ENCODE measurements at places on chromosomes 4 and X.

DNA sequence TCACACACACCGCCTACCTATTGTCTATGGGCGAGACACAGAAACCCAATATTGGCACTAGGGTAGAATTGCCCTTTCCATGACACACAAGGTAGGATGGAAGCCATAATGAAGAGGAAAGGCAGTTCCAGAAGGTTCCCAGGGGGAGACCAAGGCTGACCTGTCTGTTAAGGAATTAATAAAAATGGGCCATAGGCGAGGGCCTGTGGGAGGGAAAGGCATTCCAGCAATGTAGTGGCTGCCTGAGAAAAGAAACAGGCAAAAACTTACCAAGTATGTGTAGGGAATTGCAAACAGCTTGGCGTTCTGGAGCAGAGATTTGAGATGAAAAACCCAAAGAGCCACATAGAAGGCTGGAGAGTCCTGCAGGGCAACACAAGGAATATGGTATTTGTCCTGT is 19.1 kb downstream of the MAGED2 start:
- DNase-seq = no peak

GRCh38 chr4:1169171-1169671 is 3.2 kb downstream of the SPON2 start:
- DNase-seq = no peak

GRCh38 chr4:138320030-138320429 is 77.9 kb upstream of the SLC7A11 start:
- no peak for DNase-seq

DNA sequence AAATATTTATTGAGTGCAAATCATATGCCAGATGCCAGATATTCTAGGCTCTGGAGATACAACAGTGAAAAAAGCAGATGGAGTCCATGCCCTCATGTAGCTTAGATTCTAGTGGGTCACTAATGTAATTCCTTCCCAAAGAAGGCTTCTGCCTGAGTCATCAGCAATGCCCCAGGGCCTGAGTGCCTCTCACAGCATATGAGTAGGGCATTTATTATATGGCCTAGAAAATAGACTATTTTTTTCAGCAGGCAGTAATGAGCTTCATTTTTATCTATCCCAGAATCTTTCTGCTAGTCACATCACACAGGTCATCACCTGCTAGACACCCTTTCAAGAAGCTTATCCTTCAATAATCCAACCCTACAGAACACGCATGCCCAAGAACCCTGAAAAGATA is 22.3 kb downstream of the TMEM31 start:
- DNase-seq = no peak

DNA sequence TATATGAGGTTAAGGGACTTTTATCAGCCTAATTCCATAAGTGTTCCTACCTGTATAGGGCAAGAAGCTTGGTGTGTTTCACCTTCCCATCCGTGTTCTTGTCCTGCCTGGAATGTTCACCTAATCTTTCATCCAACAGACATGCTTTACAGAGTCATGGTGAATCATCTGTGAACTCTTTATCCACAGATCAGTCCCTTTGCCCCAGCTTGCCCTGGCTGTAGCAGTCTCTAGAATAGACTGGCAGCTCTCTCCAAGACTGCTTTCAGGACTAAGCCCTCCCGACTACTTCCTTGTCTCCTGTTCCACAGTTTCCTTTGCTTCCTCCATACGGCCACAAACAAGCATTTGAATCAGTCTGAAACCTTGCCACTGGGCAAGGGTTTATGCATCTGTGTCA is 177.9 kb upstream of the IL15 start:
- no peak for DNase-seq

GRCh38 chr4:41408859-41409593 is 128.9 kb upstream of the LIMCH1 start:
- no peak for DNase-seq

GRCh38 chr4:179750374-179750773 is 2308.1 kb upstream of the AGA start:
- DNase-seq = no peak

DNA sequence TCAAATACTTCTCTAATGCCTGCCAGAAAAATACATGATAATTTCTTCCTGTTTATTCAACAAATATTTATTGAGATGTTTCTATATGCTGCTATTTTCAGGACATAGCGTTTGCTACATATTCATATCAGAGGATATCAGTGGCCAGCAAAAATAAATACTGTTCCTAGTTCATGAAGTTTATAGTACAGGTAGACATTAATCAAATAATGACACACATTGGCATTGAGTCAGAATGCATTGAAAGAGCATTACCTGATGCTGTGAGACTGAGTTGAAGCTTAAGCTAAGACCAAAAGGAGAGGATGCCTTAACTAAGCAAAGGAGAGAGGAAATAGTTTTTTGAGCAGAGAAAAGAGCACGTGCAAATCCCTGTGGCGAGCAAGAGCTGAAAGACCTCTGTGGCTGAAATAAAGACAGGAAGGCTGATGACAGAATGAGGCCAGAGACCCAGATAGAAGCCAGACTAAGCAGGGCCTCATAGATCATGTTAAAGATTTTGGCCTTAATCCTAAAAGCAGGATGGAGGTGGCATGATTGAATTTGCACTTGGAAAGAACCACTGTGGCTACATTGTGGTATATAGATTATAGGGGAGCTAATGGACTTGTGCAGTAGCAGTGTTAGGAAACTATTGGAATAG is 36.2 kb downstream of the FAM241A start:
- no peak for DNase-seq

DNA sequence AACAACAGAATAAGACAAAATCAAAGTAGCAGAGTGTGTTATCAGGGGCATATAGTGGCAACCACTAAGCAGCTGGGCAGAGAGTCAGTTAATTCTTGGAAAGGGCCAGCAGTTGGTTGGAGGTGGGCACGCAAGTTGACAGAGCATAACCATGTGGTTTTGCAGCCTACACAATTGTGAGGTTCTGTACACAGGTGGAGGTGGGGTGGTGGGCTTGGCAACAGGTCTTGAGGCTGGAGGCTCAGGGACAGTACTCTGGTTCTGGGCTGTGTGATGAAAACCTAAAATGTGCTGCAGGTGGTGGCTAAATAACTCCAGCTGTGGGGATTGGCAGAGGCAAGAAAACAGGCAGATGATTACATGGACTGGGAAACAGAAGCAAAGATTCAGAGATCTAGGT is 1112.7 kb downstream of the PDHA2 start:
- no peak for DNase-seq

GRCh38 chr4:82499738-82500434 is 61.9 kb downstream of the TMEM150C start:
- peak; percentile 56 for DNase-seq

GRCh38 chr4:84531689-84532088 is 32.6 kb upstream of the NKX6-1 start:
- DNase-seq = no peak

- DNase-seq = no peak
Observed at GRCh38 chr4:101037249-101037648, 310.1 kb downstream of the PPP3CA start.

DNA sequence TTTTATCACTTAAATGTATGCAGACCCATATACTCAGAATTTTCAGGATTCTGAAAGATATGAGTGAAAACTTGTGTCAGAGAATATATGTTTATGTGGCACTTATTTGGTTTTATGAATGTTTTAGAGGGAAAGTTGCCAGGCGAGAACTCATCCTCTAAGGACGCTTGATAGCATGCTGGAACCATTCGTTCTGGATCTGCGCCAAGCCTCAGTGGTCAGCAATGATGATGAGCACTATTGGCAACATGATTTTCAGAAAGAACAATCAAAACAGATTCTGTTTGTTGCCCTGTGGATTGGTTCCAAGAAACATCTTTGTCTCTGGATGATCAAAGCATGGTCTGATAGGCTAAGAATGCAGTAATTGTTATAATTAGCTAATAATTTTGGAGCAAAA is 32.1 kb upstream of the RAPGEF2 start:
- no peak for DNase-seq

- DNase-seq = no peak
Observed at GRCh38 chrX:55452833-55453124, 852 bp downstream of the MAGEH1 start.

- no peak for DNase-seq
Observed at GRCh38 chr4:91373546-91373945, 930.2 kb upstream of the GRID2 start.

DNA sequence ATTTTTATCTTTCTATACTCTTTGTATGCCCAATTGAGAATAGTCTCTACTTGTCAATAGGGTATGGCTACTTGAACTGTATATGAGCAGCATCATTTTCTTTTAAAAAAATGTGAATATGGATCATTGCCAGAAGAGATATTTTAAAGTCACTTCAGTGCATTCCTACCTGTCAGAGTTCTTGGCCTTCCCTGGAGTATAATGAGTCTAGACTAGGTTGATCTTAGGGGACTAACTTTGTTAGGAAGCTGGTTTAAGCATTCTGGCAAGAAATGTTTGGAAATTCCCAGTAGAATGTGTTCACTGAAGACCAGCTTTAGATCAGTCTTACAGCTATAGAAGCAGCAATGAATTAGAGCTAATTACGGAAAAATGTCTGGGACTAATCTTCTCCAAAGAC is 178.2 kb downstream of the FAT4 start:
- no peak for DNase-seq

DNA sequence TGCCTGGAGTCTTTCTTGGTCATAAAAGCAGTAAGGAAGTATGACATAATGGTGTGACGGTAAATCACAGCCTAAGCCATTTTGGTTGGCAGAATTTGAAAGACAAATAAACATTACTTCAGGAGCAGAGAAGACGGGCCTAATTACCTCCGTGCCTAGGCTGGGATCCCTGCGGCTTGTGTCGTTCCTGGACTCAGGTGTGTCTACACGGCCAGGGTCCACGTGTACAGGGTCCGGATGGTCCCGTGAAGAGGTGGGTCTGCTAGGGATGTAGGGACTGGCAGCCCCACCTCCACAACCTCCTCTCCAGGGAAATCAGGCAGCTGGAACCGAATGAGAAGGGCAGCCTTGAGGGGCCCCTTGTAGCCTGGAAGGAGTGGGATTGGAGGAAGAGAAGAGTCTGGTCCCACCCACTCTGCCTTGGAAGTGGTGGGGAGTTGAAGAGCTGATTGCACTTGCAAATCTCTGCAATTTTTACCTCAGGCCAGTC is 55.4 kb upstream of the PLAC1 start:
- no peak for DNase-seq

DNA sequence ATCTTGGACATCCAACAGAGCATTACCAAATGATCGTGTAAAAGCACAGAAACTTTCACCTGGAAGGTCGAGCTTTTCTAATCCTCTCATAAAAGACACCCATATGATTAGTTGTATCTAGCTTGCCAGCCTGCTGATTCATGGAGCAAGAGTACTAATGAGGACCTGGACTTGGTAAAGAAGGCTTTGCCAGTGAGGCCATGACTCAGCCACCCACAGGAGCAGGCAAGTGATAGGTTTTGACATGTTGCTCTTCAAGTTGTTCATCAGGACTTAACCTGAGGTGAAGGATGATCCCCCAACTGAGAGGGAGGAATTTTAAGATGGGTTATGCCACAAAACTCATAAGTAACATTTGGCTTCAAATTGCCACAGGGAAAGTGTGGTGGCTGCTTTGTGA is 24.7 kb upstream of the EPGN start:
- no peak for DNase-seq

DNA sequence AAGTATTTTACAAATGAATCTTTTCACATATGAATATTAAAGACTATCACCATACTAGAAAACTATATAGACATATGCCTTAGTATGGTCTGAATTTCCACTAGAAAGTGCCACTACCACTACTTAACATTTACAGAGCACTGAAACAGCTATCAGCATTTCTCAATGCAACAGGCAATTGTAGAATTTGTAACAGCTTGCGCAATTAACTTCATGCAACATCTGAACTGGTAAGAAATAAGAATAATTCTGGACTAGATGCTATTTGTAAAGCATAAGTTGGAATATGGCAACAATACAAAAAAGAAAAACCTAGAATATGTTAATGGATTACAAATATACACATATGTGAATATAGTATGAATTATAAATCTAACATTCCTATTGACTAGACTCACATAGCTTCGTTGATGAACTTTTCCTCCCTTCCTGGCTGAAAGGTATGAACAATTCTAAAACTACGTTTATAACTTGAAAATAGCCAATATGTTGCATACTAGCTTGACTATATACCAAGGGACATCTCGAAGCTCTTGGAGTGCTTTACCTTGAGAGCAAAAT is 82.0 kb downstream of the ATP8A1 start:
- DNase-seq = no peak

DNA sequence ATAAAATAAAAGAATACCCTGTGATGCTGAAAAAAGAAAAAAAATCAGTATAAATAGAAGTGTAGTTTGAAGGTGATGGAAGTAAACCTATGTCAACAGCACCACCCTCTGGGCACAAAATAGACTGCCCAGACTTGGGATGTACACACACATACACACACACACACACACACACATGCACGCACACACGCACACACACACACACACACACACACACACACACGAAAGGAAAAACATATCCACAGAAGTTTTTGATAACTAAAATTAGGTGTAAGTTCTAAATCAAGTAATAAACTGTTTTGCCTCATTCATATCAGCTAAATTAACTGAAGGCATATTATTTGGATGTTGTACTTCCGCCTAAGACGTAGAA is 40.5 kb downstream of the ANXA5 start:
- no peak for DNase-seq

GRCh38 chr4:1409491-1410425 is 3.5 kb upstream of the NKX1-1 start:
- no peak for DNase-seq

DNA sequence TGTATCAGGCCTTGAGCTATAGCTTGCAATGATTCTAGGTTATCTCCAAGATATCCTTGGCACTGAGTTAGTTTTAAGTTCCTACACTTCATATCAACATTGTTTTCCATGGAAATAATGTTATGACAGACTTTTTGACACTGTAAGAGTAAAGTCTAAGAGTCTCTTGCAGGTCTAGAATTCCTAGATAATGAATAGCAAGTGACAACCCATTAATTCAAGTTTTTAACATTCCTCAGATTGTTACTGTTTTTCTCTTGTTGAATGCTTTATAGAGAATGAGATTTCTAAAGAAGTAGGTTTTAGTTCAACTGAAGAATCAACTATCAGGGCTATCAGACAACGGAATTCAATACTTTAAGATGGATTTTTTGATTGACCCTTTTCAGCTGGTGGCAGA is 276.1 kb downstream of the PPP3CA start:
- no peak for DNase-seq

- DNase-seq = no peak
Observed at GRCh38 chr4:55854129-55854528, 681 bp downstream of the EXOC1 start.

- no peak for DNase-seq
Observed at GRCh38 chr4:151517896-151518295, 108.9 kb downstream of the FHIP1A start.

DNA sequence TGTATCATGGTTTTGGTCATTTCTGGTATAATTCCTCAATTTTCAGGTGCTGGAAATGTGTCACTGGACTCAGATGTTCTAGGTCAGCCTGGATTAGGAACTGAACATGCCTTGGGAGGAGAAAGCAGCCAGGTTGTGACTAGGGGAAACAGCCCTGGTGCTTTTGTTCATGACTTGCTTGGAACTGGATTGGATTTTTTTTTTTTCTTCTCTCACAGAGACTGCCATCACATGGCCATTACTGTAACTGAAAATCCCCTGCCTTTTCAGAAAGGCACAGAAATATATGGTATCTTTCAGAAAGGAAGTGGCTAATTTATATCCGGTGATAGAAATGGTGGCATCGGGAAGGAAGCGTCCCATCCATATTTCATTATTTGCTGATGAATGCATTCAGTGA is 34.6 kb downstream of the SEPTIN11 start:
- no peak for DNase-seq

Data from DMS79 (cell line).